NCI-H446 (cell line): ENCODE measurements at places on chromosomes 7 and 10.

- no peak for DNase-seq
These were observed 179.4 kb downstream of the CNTNAP2 start for GRCh38 chr7:146296028-146296427.

DNA sequence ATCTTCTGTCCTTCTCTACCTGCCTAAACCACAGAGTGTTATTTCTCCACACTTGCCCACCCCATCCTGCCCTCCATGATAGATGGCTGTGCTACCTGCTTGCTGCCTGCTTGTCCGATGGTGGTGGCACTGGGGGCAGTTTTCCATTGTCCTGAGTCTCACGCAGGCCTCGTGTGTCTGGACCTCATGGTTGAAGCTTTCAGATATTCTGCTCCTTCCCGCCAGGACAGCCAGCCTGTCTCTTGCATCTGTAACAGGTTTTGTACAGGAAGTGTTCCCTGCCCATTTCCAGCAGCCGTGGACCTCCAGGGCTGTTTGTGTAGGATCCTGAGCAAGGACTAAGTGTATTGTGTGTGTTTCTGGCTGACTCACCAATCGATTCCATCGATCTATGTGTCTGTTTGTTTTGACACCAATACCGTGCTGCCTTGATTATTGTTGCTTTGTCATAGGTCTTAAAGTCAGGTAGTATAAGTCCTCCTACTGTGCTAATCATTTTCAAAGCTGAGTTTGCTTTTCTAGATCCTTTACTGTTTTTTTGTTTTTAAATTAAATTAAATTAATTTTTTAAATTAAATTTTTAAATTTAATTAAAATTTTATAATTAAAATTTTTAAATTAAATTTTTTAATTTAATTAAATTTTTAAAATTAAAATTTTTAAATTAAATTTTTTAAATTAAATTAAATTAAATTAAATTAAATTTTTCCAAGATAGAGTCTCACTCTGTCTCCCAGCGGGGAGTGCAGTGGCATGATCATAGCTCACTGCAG lies 8.5 kb downstream of the IL15RA start:
- DNase-seq = no peak

- DNase-seq = no peak
These were observed 79.3 kb downstream of the INSYN2A start for GRCh38 chr10:127117125-127117524.

- no peak for DNase-seq
These were observed 48.1 kb downstream of the DIP2C start for GRCh38 chr10:641149-642010.

DNA sequence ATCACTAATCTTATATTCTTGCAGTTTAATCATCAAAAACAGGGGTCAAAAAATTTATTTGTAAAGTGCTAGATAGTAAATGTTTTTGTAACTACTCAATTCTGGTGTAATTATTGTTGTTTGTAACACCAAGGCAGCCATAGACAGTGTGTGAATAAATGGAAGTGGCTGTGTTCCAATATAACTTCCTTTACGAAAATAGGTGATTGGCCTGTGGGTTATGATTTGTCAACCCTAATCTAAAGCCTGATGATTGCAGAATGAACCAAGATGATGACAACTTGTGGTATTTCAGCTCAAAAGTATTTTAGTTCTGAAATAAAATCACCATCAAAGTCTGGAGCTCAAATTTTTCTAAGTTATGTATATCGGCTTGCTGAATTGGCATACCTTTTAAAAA lies 34.4 kb upstream of the ETV1 start:
- no peak for DNase-seq

DNA sequence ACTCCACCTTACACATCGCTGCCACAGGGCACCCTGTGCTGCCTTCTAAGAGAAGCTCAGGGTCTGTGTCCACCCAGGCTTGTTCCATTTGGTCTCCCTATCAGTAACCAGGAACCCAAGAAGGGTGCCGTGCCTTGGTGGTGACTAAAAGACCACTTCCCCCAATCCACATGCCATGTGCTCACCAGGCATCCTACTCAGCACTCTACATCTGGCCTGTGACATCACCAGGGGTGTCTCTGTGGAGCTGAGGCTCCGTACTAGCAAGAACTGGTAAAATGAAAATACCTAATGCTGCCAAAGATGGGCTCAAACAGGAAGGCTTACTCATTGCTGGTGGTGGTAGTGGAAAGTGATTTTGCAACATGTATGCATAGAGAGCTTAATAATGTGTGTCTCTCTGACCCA lies 19.0 kb upstream of the C10orf71 start:
- DNase-seq = no peak

- no peak for DNase-seq
These were observed 275.0 kb upstream of the NPVF start for GRCh38 chr7:25503306-25503705.

- no peak for DNase-seq
These were observed 109.0 kb downstream of the ST7 start for GRCh38 chr7:117062300-117062699.

GRCh38 chr7:17599733-17600339 lies 301.4 kb downstream of the AHR start:
- no peak for DNase-seq

GRCh38 chr10:132393695-132394181 lies 3.3 kb upstream of the PWWP2B start:
- no peak for DNase-seq

- no peak for DNase-seq
These were observed 100.0 kb downstream of the ITGB8 start for GRCh38 chr7:20430664-20431063.

GRCh38 chr10:76969366-76969948 lies 668.2 kb downstream of the KCNMA1 start:
- DNase-seq = no peak

GRCh38 chr10:28304032-28304571 lies 1.2 kb upstream of the MPP7 start:
- DNase-seq = no peak

DNA sequence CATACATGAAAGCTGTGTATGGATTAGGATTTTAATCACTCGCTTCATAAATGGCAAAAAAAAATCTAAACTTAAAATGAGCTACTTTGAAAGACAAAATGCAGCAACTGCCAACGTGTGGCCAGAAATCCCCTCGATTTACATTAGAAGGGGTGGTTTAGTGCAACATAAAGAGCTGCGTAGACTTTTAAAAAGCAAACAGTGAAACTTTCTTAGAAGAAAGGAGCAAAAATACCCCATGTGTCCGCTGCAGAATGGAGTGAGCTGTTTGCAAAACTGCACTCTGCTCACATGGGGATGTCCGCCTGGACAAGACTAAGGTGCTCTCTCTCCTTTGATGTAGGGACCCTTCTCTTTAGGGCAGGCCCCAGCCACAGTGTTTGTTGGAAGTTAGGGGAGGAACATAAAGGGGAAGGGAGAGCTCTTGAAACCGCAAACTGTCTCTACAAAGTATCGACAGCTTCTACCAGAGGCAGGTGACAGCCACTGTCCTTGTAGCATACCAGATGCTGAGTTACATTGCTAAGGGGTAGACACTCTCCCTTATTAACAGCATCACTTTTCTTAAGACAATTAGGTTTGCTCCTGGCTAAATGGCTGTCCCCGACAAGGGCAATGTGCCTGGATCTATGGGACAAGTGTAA lies 528.1 kb downstream of the KCNMA1 start:
- DNase-seq = no peak

GRCh38 chr10:28293236-28294168 lies 9.4 kb downstream of the MPP7 start:
- no peak for DNase-seq

DNA sequence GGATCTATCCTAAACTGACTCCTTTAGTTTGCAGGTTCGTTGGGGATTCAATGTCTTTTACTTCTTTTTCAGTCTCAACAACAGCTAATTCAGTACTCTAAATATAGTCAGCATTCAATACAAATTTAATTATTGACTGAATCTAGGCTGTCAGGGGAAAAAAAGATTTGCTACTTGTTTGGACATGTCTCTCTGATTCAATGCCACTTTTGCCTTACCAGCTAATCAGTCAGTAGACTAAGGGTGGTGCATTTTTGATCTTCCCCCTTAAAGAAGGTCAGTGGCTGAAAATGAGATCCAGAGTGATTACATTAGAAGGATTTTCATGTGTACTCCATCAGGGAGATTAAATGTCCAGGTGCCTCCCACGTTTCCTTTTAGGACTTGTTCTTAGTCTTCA lies 145.1 kb downstream of the C1GALT1 start:
- DNase-seq = no peak

GRCh38 chr10:35211390-35211789 lies 84.7 kb downstream of the CREM start:
- no peak for DNase-seq

- DNase-seq = peak; percentile 53
These were observed 196.5 kb downstream of the PHF14 start for GRCh38 chr7:11170175-11170574.

GRCh38 chr10:51743146-51743545 lies 43.8 kb upstream of the CSTF2T start:
- DNase-seq = no peak

DNA sequence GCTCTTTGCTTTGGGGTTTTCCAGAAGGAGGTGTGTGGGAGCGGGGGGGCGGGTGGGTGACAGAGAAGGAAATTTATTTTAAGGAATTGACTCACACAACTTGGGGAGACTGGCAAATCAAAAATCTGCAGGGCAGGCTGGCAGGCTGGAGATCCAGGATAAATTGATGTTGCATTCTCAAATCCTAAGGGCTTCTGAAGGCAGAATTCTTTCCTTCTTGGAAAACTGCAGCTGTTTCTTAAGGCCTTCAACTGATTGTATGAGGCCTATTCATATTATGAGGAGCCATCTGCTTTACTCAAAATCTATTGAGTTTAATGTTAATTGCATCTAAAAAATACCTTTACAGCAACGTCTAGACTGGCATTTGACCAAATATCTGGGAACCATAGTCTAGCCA lies 1528.8 kb upstream of the LRRTM3 start:
- no peak for DNase-seq

DNA sequence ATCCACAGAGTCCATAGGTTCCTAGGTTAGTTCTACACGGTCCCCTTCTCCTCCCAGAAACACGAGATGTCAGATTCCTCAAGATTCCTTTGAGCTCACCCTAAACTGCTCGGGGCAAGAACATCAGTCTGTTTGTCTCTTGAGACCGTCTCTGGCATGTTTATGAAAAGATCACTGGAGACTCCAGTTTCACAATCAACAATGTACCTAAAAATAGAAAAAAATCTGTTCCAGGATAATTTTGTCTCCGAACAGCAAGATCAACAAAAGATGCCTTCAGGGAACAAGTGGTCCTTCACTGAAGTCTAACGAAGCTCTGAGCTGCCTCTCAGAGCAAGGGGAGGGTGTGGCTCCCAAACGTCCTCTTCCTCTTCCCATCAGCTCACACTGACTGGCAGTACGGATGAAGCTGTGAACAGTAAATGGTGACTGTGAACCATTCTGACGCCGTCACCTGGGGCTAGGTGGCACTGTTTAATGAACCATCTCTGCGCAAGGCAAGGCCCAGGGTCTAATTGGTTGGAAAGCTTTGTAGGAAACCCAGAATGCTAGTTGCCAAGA lies 156.2 kb upstream of the LYZL1 start:
- no peak for DNase-seq

- no peak for DNase-seq
These were observed 103.2 kb downstream of the NRBF2 start for GRCh38 chr10:63236113-63236935.

DNA sequence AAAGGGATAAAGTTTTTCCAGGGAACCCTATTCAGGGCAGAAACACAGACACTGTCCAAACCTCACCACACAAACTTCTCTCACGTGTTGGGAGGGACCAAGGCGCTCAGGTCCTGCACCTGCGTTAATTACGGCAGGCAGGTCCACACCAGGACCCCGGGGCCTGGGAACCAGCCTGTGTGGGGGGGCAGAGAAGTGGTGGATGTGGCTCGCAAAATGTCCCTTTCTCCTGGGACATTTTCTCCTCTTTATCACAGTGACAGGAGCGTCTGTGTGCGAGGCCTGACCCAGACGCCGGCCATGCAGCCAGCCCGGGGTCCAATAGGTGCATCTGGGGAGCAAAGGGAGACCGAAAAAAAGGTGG lies 73.4 kb upstream of the ZNF722 start:
- DNase-seq = no peak

DNA sequence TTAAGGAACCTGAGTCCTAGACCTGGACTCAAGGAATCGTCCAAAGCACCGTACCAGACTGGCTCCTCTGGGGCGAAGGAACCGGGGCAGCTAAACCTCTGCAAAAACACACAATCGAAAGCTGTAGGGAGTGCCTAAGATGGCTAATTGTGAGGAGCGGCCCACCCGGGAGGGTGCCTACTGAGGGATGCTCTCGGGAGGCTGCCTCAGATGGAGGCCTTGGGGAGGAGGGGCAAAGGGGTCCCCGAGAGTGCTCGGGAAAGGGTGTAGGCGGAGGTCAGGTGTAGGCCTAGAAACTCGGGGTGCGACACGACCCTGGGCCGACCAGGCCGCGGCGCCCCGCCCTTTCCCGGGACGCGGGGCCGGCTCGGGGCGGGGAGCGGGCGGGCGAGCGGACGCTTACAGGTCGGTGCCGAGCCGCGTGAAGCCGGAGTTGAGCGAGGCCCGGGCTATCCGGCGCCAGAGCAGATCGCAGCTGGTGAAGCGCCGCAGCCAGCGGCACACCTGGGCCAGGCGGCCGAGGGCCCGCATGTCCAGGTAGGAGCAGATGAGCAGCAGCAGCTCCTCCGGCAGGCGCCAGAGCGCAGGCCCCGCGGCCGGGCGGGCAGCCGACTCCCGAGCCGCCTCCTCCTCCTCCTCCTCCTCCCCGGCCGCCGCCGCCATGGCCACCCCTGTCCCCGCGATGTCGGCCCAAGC lies 844 bp downstream of the FBXW4 start:
- no peak for DNase-seq

- peak; percentile 29 for DNase-seq
These were observed 76.9 kb upstream of the LANCL2 start for GRCh38 chr7:55288070-55288824.

DNA sequence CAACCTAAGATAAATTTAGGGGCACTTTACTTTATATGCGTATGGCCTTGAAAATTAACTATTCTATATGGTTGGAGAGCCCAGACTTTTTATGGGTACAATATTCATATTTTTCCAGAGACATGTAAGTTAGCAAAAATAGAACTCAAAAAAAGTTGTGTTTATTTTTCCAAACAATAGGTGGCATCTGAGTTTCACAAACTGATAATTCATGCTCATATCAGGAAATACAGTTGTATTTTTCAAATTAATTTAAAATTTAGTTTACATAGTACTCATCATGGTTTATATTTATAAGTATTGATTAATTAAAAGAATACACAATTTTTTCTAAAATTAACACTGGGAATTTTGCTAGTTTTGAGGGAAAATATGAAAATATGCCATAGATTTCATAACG lies 34.6 kb downstream of the ANKRD7 start:
- no peak for DNase-seq

DNA sequence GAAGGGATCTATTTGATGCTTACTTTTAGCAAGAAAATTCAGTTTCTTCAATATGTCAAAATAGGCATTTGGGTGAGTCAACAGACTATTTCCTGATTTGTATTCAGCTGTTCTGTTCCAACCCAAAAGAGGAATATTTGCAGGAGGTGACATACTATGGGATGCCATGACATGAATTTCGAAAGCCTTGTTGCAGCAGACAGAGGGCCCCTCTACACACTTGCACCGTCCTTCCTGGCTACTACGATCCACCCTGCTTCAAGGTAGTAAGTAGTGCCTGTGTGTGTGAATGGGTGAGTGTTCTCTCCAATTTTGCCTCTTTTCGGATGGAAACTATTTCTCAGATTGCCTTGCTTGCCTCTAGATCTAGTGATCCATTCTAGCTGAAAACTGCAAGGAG lies 413.0 kb upstream of the ADARB2 start:
- no peak for DNase-seq

GRCh38 chr7:88666626-88667025 lies 92.9 kb upstream of the ZNF804B start:
- no peak for DNase-seq
